Muscle of back (tissue), 13 donors: ENCODE measurements at places on chromosomes 1 and 21.

GRCh38 chr1:20324704-20325406 lies 34.2 kb downstream of the VWA5B1 start:
- DNase-seq = no peak

GRCh38 chr1:19461220-19461554 lies 24.2 kb downstream of the CAPZB start:
- DNase-seq = no peak

GRCh38 chr1:95168761-95169351 lies 51.7 kb downstream of the TLCD4 start:
- no peak for DNase-seq

GRCh38 chr21:22046576-22046975 lies 1048.4 kb downstream of the NCAM2 start:
- no peak for DNase-seq

DNA sequence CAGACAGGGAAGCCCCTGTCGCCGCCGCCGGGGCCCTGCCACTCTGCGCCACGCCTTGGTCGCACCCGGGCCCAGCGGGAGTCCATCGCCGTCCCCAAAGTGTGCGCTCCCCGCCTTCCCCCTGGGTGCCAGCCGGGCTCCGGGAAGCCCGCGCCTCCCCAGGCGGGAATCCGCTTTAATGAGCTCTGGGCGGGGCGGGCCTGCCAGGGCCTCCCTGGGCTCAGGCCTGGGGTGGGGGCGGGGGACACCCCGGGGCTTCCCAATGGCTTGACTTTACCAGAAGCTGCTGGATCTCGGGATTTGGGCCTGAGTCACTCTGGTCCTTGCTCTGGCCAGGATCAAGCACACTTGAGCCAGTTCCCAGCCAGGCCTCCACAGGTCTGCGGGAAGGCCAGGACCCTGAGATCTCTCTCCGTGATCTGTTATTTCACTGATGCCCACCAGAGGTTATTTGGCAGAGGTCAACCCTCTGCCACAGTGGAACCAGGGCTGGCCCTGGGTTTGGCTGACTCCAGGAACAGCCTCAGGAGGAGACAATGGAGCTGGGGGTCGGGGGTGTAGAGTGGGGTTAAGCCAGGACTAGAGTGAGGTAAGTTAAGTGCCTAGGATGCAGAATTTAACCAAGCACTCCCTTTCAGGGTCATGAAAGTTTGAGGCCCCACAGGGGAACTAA lies 178.4 kb upstream of the EDN2 start:
- DNase-seq = peak; percentile 58

GRCh38 chr1:107594536-107594935 lies 370.4 kb downstream of the VAV3 start:
- DNase-seq = no peak
